CD4-positive, alpha-beta T cell treated with Interleukin-12 subunit alpha and Interleukin-12 subunit beta, for 1 hour (primary cell): ENCODE measurements at places on chromosomes 2 and 18.

GRCh38 chr2:27058210-27058609, 6.7 kb downstream of the AGBL5 start:
- no peak for DNase-seq

DNA sequence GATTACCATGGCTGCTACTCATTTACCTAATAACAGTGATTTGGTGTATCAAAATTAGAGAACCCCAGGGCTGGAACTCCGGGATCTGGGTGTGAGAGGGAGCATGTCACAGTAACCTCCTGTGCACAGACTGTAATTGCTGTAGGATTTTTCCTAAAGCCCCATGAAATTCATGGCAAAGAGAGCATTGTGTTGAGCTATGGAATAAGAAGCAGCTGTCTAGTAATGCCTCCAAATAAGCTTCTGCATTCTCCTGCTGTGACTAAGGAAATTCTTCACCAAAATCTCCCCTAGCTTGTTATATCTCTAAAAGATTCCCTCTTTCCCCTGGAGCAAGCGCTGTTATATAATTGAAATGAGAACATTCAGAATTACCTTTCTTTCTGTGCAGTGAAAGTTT, 158.1 kb upstream of the SPATS2L start:
- DNase-seq = no peak

DNA sequence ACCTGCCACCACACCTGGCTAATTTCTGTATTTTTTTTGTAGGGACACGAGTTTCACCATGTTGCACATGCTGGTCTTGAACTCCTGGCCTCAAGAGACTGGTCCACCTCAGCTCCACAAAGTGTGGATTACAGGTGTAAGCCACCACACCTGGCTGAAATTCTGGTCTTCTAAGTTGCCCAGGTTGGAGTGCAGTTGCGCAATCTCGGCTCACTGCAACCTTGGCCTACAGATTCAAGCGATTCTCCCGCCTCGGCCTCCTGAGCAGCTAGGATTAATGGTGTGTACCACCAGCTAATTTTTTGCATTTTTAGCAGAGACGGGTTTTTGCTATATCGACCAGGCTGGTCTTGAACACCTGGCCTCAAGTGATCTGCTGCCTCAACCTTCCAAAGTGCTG, 5.6 kb downstream of the POLR2D start:
- no peak for DNase-seq

DNA sequence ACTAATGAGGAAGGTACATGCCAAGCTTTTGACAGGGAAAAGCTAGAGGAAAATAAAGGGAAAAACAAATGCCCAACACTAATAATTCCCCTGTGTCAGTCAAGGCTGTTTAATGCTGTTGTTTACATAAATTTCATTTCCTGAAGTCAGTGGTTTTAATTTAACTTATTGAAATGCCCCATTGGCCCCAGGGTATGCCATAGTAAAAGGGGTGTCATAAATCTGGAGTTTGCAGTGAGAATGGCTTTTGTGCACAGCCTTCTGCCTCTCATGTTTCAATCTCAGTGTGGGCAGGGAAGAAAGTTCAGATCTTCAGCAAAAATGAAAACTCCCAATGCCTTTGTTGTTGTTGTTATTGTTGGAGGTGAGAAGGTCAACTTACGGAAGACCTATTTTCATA, 550.1 kb upstream of the DCC start:
- no peak for DNase-seq

GRCh38 chr2:216829533-216829932, 30.3 kb downstream of the TNP1 start:
- no peak for DNase-seq

- DNase-seq = no peak
These were observed 142.5 kb upstream of the GATA6 start for GRCh38 chr18:22026889-22027288.

DNA sequence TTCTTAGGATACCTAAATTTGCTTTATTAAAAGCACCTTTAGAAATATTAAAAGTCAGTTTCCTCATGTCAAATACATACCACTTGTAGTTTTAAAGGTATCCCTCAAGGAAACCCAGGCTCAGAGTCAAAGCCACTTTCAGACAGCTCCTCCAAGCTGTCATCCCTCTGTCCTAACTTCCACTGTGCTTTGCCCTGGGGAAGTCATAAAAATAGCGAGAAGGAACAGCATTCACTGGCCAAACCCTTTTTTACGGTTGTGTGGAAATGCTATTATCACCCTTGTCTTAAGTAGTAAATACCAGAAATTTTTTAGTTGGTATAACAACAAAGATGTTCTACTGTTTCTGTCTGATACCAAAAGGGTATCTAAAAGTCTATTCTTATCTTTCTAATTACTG, 680.5 kb downstream of the ZEB2 start:
- no peak for DNase-seq

DNA sequence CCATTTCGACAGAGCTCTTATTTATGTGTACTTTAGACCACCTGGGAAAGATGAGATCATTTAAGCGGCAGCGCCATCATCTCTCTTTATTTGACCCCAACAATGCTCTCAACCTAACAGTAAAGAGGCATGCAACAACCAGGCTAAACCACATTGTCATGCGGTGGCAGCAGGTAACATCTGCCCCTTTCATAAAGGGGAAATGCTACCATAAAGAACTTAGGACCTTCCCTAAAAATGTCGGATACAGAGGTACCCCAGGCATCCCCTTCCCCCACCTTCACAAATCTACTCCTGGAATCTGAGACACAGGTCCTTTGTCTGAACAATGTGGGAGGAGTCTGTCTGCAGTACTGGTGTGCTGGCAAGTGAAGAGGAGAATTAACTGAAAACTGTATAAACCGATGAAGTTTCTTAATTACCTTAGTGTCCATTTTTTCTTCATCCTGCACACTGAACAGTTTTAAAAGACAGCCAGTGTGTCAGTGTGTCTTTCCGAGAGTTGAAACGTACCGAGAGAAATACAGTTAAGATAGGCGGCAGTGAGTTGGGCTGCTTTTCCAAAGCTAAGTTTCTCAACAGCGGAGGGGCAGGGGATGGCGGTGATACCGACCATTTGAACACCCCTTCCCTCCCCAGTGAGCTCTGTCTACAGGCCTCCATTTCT, 1.9 kb downstream of the MEX3C start:
- peak; percentile 46 for DNase-seq

DNA sequence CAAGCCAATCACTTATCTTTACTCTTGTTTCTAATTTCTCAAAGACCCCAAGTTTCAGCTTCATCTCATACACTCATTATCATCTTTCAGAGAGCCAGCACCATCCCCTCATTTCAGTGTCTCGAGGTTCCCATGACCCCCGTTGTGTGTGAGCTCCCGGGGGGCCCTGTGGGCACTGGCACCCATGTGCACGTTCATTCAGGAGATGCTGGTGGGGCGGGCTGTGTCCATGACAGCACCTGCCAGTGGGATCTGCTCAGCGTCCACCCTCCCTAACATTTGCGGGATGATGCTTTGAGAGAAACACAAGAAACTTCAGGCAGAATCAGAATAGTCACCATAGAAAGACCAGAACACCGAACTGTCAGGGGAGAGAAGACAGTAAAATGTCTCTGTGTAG, 120.5 kb downstream of the MBP start:
- DNase-seq = no peak

- DNase-seq = no peak
These were observed 47.4 kb upstream of the RAPH1 start for GRCh38 chr2:203582468-203582867.
